ENCODE measurements at places on chromosomes 12 and 14. TPM values are rescaled to one million over a fixed set of nuclear protein-coding genes. Genes with fewer than 3 reads are reported as not detected.

GRCh38 chr14:32254952-32255679 lies 52.0 kb upstream of the RNU6-8 start:
- peak; percentile 37 for DNase-seq

- peak; percentile 31 for DNase-seq
These were observed 2.1 kb downstream of the DDN start for GRCh38 chr12:48996794-48997718.

GRCh38 chr14:51500776-51501175 lies 150.9 kb upstream of the FRMD6 start:
- DNase-seq = no peak

GRCh38 chr12:121513464-121514183 lies 67.2 kb downstream of the KDM2B start:
- peak; percentile 19 for DNase-seq

GRCh38 chr14:101361451-101362433 lies 199.6 kb upstream of the DIO3 start:
- no peak for DNase-seq

GRCh38 chr12:108724054-108724889 lies 7.0 kb downstream of the CORO1C start:
- DNase-seq = peak; percentile 74

DNA sequence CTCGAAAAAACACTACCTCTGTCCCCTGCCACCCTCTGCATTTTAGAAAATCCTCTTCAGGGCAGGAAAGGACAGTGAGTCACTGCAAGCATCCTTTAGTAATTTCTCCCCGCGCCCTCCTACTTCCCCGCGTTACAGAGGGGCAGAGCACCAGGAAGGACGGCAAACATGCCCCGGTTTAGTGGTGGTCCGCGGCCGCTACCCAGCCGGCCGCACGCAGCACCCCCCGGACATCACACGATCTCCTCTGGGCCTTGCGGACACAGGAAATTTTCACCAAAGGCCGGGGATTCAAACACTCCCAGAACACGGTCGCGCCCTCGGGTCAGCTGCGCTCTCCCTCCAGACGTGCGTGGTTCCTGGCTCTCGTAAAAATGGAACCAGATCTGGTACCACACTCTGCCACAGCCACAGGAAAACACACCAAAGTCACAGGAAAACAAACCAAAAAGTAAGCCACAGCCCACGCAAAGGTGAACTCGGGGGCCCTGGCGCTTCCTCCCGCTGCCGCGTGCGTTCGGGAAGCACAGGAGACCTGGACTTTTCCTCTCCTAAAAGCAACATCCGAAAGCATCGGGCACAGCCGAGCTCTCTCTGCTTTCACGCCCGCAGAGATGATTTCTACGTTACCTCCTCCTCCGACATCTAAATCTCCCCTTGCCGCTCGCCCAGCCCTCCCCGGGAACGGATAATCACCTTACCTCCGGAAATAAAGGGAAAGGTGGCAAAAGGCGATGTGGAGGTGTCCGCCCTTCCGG lies 839 bp downstream of the SLC38A1 start:
- DNase-seq = no peak

GRCh38 chr14:71396050-71396677 lies 488.9 kb downstream of the PCNX1 start:
- no peak for DNase-seq

Gene SOAT2
- not detected for total RNA-seq

Gene TMEM119
- not detected for total RNA-seq

Gene ART4
- 91.9 TPM for total RNA-seq

Gene AQP6
- total RNA-seq = not detected

Gene OR4E2
- total RNA-seq = not detected
